ENCODE measurements at places on chromosomes 16 and 17. TPM values are rescaled to one million over a fixed set of nuclear protein-coding genes. Genes with fewer than 3 reads are reported as not detected.

DNA sequence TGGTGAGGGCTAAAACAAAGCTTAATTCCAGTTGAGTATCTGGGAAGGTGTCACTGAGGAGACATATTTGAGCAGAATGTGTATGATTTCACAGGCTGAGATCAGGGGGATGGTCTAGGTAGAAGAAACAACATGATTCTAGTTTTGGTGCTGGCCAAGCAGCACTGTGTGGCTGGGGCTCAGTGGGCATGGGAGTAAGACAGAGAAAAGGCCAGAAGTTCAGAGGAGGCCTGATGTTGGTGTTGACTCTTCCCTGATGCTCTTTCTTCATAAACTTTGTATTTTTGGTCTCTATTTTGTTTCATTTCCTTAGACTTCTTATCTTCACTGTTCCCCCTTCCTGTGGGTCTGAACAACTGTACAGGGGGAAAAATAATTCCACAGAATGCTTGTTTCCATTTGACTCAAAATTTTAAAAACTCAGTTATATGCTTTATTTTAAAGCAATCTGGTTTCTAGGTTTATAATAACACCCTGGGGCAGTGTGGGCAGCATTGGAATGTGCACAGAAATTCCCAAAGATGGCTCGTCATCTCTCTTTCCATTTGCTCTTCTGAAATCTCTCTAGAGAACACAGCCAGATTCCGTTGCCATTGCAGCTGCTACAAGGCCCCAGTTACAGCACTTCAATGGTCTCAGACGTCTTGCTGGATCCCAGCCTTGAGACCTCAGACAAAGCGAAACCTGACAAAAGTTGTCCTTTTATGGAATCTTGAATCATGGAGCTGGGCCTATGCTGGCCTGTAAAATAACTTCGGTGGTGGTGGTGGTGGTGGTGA, 68.3 kb downstream of the SNX11 start:
- no peak for DNase-seq

GRCh38 chr17:36732351-36732750, 131.0 kb downstream of the MRM1 start:
- no peak for DNase-seq

Gene TIGD7
- 3.3 TPM for total RNA-seq

- DNase-seq: no peak
These were observed 52.1 kb upstream of the MYOCD start for GRCh38 chr17:12613566-12613965.

Gene NGFR
- not detected for total RNA-seq

Measured in endothelial cell of umbilical vein (primary cell).